Activated CD4-positive, alpha-beta memory T cell treated with anti-CD3 and anti-CD28 coated beads, Interleukin-2, amount 10 ng/mL, durations not matched to agents 7 days and 5 days (primary cell): ENCODE measurements at places on chromosomes 13 and 19. TPM values are rescaled to one million over a fixed set of nuclear protein-coding genes. Genes with fewer than 3 reads are reported as not detected.
A peak's percentile ranks its signal among the peaks of the same experiment; 100 is the strongest.

- no peak for DNase-seq
These were observed 135.6 kb downstream of the RNF17 start for GRCh38 chr13:24899601-24900000.

GRCh38 chr19:45323671-45324081 lies 1.0 kb upstream of the CKM start:
- no peak for DNase-seq

DNA sequence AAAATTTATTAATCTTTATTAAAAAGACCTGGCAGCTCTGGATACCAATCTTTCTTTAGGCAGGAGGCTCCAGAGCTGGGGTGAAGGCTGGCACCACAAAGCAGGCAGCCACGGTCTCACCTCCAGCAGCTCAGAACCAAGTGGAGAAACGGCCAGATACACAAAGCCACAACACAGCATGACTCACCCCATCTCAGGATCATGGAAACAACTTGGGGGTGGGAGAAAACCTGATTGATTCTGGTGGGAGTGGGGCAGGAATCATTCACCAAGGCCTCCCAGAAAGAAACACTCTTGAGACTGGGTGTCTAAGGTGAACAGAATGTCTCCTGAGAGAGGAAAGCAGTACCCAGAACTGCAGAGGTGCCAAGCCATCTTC lies 64.2 kb downstream of the CRYL1 start:
- no peak for DNase-seq

Gene ZNF57
- 3.1 TPM for total RNA-seq

GRCh38 chr13:74077792-74078191 lies 56.4 kb downstream of the KLF12 start:
- DNase-seq: no peak

GRCh38 chr19:40803857-40804782 lies 5.1 kb downstream of the EGLN2 start:
- DNase-seq: peak; percentile 73

- DNase-seq: peak; percentile 30
These were observed 309 bp downstream of the LMTK3 start for GRCh38 chr19:48511321-48511731.

- no peak for DNase-seq
These were observed 43.2 kb upstream of the ERICH6B start for GRCh38 chr13:45658586-45659235.

Gene ZNF730
- not detected for total RNA-seq

- DNase-seq: no peak
These were observed 298.3 kb downstream of the MTUS2 start for GRCh38 chr13:29118471-29118870.

Gene ZNF763
- total RNA-seq: 2.2 TPM

DNA sequence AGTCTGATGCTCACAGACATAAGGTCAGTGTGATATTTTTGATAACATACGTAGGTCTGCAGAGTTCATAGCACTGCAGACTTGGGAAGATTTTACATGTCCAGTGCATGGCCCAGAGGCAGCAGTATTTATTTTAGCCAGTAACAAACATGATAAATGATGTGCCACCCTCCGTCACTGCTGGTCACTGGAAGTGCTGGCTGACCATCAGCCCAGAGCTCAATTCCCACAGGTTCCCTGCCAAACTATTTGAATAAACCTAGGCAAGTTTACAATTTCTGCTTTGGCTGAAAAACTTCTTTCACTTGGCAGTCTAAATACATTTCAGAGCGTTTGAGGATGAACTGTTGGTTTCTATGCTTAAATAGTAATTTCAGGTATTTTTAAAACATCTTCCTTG lies 135.5 kb upstream of the EDNRB start:
- no peak for DNase-seq

GRCh38 chr13:23969647-23970046 lies 72.3 kb upstream of the C1QTNF9B start:
- DNase-seq: no peak

Gene FXYD7
- 8.3 TPM for total RNA-seq

DNA sequence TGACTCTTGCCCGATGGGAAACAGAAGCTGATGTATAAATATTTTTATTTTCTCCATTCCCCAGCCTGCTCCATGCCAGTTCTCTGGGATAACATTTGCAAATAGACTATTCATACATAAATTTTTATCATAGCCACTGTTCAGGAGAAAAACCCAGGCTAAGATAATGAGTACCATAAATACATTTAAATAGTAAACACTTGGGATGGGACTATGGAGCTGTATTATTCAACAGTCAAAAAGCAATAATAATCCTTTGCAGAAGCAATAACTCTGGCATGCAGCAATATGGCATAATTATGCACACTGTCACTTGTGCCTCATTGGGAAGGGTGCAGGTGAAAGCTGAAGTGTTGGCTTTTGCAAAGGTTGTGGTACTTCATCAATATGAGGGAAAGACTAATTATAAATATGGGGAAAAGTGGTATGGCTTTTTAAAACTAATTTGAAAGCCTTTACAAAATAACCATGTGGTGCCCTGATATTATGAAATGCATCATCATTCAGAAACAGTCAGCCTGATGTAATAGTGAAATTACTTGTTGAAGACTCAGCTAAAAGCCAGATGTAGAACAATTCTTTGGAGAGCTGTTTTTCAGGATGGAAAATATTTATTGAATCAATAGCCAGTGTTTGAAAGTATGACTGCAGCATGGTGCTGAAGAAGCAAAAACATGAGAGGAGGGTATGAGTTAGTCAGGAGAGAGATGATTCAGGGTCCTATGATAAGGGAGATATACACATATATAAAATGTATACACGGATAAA lies 2476.7 kb downstream of the PCDH9 start:
- no peak for DNase-seq

Gene ZNF816
- 14.9 TPM for total RNA-seq

DNA sequence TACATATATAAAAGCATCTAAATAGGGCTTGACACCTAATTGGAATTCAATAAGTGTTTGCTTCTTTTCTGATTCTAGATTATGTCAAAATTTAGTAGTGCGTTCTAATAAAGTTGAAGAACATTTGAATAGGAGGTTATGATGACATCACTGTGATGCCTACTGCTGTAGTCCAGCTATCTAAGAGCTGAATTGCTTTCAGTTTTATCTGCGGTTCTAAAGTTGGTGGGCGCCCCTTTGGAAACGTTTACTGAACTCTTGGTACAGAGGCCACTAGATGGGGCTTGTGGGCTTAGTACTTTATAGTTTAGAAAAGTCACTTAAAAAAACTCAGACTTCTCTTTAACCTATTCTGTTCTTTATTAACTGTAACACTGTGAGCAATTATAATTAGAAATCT lies 776.9 kb downstream of the GPC5 start:
- DNase-seq: no peak

Gene CEACAM3
- not detected for total RNA-seq

Gene SPC24
- total RNA-seq: 72.1 TPM

DNA sequence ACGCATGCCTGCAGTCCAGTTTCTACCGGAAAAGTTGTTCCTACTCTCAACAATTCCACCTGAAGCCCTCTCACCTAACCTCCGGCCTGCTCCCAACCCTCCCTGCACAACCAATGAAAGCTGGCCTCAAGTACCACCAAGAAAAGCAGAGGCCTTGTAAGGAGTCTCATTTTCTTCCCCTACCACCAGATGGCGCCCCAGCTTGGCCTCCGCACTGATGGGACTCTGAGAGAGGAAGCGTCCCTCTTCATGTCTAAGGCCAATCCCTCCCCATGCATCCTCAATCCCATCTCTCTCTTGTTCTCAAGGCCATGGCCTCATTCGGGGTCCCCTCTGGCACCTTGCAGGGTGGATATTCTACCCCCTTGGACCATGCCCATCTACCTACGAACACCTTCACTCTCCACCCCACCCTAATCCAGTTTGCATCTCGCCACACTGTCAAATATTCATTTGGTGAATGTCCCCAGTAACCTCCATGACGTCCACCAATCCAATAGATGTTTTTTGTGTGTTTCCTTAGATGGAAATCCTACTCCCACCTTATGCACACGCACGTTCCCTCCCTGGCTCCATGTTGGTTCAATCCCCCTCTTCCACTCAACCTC lies 412.8 kb downstream of the ZNF536 start:
- DNase-seq: peak; percentile 63

Gene PSG7
- total RNA-seq: not detected

- no peak for DNase-seq
These were observed 14.9 kb upstream of the SLITRK5 start for GRCh38 chr13:87656306-87656705.

Gene PRTN3
- not detected for total RNA-seq

GRCh38 chr13:38697628-38698333 lies 10.9 kb downstream of the FREM2 start:
- DNase-seq: no peak

- DNase-seq: no peak
These were observed 109.2 kb downstream of the OLFM4 start for GRCh38 chr13:53137779-53138178.

DNA sequence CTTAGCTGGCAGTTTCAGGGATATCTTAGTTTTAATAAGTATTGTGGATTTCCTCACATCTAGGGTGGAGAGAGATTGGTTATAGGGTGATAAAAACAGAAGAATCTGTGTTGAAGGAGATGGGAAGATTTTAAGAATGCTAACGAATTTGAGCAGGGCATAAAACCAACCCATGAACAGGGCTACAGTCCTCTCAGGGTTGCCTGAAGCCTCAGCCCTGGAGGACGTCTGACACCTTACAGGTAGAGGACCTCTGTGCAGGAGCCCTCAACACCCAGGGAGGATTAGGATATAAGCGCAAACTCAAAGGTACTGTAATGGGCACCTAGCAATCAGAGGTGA lies 461 bp upstream of the WASF3 start:
- DNase-seq: no peak

DNA sequence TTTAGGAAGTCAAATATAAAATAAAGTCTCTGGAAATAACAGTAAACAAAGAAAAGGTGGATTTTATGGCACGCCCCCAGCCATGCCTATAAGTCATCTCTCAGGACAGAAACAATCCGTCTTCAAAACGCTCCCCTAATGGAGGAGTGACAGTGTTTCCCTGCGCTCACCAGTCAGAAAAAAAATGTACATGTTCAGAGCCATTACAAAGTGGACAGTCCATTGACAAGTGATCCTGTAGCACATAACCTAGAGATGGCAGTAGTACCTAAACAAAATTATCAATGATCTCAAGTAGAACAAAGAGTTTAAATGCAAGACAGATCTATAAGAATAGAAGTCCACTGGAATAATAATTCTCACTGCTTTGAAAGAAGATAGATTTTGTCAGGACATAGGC lies 891.7 kb upstream of the MIR17HG start:
- DNase-seq: no peak

Gene ZNF790
- 9.5 TPM for total RNA-seq

Gene KCTD4
- not detected for total RNA-seq

Gene ODAD3
- not detected for total RNA-seq

- no peak for DNase-seq
These were observed 451.0 kb upstream of the SLC10A2 start for GRCh38 chr13:103517066-103517767.

Gene LACC1
- total RNA-seq: 5.4 TPM

- DNase-seq: no peak
These were observed 104.9 kb downstream of the HSPH1 start for GRCh38 chr13:31056644-31057271.

DNA sequence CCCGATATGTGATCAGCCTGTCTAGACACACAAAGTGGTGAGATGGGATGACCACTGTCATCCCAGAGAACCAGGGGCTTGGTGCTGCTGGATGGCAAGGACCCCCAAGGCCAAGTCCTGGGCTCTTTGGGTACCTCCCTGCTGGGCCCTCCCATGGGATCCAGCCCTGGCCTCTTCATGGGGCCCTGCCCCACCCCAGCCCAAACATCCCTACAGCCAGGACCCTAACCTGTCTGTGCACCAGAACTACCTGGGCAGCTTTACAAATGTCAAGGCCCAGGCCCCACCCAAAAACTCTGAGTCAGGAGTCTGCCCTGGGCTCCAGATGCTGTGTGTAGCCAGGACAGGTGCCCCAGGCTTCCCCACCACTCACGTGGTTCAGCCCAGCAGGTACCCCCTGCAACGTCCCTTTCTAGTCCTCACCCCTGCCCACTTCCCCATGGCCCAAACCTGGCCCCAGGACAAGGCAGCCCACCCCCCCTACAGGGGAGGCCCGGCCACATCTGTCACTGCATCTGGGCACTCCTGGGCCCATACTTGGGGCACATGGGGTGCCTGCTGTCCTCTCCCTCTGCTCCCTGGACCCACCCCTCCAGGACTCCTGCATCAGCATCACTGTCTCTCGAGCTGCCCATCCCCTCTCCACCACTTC lies 233.5 kb downstream of the TUBA3C start:
- DNase-seq: no peak

DNA sequence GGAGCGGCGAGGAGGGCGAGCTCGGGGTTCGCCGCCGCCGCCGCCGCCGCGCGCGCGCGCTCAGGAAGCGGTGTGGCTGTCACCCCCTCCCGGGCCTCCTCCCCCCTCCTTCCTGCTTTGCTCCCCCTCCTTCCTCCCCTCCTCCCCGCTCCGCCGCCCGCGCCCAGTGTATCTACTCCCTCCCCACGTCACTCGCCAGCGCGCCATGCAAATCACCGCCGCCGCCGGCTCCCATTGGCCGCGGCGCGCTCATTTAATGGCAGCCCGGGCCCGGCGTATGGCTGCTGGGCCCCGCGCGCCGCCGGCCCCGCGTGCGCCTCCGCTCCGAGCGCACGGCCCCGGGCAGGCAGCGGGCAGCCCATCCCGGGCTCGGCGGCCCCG lies 335 bp upstream of the SOX1 start:
- DNase-seq: no peak

DNA sequence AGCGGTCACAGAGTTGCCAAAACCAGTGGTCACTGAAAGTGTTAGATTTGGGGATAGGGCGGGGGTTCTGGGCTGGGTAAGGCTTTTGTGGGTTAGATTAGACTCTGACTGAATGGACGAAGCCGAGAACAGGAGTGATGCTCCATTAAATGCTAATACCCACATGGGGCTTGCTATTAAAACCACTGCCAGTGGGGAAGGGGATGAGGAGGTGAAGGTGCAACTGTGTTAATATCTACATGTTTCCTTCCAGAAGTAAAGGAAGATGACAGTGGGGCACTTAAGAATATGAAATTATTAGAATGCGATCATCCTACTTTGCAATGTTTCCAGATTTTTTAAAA lies 573 bp upstream of the ZNF614 start:
- DNase-seq: no peak

- no peak for DNase-seq
These were observed 5.8 kb upstream of the PAK4 start for GRCh38 chr19:39119830-39120229.

GRCh38 chr13:24223341-24224231 lies 63.1 kb downstream of the SPATA13 start:
- DNase-seq: no peak

- DNase-seq: no peak
These were observed 11.9 kb downstream of the CEACAM21 start for GRCh38 chr19:41587838-41588210.

- DNase-seq: no peak
These were observed 808 bp downstream of the DNMT1 start for GRCh38 chr19:10193790-10194499.

Gene LHB
- 0.88 TPM for total RNA-seq

- DNase-seq: no peak
These were observed 24.6 kb downstream of the MPHOSPH8 start for GRCh38 chr13:19657872-19658591.

Gene CACNG7
- total RNA-seq: not detected
